Activated naive CD4-positive, alpha-beta T cell (primary cell): ENCODE measurements at places on chromosomes 11 and 22.

GRCh38 chr11:103940551-103940950, 95.9 kb upstream of the DDI1 start:
- no peak for DNase-seq

DNA sequence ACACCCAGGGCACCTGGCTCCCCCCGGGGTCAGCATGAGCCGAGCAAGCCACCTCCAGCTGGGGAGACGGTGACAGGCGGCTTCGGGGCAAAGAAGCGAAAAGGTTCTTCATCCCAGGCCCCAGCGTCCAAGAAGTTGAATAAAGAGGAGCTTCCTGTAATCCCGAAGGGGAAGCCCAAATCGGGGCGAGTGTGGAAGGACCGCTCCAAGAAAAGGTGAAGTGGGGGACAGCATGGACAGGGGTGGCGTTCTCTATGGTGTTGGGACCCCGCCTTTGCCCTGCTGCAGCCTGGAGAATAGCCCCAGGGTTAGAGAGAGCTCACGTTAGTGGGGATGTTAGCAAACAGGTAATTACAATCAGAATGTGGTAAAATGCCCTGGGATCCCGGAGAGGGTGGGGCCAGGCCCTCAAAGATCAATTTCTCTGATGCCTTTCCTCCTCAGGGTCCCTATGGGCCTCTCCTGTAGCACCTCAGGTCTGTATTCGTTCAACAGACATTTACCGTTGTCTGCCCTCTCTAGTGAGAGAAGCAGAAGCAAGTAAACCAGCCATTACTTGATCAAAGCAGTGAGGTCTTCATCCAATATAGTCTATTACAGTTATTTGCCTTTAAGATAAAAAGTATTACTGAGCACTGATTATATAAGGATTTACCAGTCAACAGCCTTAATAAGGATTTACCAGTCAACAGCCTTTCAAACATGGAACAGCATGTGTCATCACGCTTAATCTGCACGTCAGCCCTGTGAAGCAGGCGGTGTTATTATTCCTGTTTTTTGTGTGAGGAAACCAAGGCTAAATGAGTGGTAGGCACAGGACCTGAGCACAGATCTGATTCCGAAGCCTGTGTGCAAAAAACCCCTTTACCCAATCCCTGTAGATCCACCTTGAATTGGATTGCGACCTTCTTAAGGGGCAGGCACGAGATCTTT, 1.0 kb downstream of the CCDC86 start:
- DNase-seq = no peak

GRCh38 chr11:114914231-114915005, 236.1 kb downstream of the NXPE2 start:
- DNase-seq = no peak

DNA sequence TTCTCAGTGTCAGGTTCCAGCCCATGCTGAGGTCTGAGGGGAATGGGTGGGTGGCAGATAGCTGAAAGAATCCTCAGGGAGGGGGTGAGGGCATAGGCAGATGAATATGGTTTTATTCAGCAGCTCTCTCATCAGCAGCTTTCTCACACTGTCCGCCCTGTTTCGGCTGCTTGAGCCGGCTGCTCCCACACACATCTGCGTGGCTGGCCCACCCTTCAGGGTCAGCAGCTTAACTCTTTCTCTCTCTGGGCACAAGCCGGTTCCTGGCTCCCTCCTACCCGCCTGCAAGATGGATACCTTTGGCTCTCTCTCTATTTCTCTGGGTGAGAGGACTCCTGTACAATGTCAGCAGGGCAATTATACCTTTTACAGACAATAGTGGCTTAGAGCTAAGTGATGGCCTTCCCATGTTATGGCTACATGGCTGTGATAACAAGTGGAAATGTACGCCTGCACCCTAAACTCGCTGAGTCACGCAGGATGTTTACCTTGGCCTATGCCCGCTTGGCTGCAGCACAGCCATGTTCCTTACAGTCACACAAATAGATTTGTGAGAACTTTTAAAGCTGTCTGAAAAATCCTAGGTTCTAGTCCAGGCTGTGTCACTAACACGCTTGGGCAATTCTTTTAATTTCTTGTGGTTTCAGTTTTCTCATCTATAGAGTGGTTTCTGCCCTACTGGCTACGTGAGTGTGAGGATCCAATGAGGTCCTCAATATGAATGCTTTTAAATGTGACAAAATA, 4.1 kb downstream of the MMP20 start:
- DNase-seq = no peak

DNA sequence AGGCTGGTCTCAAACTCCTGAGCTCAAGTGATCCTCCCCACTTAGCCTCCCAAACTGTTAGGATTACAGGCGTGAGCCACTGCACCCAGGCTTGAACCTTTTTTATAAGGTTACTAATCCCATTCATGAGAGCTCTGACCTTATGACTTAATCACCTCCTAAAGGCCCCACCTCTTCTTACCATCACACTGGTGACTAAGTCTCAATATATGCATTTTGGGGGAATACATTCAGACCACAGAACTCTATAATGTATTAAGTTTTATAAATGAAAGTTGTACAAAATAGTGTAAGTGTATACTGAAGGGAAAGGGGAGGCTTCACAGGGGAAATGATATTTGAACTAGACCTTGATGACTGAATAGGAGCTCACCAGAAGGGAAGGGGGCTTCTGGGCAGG, 28.4 kb upstream of the RBFOX2 start:
- no peak for DNase-seq

- no peak for DNase-seq
These were observed 31.5 kb downstream of the SHISA8 start for GRCh38 chr22:41883400-41883799.

DNA sequence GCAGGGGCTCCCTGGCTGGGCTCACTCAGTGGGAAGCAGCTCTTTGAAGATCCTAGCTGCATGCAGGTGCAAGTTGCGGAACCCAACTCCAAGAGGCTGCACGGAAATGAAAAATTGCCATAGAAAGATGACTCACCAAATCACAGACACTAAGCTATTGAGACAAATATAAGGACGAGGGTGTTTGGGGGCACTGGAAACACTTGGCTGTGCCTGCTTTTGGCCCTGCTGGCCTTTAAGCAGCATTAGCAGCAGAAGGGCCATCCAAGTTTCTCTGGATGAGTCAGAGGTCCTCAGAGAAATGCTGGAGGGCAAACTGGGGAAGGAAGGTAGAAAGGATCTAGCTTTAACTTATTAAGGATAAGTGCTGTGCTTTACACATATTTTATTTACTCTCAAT, 282.3 kb downstream of the KIRREL3 start:
- no peak for DNase-seq

DNA sequence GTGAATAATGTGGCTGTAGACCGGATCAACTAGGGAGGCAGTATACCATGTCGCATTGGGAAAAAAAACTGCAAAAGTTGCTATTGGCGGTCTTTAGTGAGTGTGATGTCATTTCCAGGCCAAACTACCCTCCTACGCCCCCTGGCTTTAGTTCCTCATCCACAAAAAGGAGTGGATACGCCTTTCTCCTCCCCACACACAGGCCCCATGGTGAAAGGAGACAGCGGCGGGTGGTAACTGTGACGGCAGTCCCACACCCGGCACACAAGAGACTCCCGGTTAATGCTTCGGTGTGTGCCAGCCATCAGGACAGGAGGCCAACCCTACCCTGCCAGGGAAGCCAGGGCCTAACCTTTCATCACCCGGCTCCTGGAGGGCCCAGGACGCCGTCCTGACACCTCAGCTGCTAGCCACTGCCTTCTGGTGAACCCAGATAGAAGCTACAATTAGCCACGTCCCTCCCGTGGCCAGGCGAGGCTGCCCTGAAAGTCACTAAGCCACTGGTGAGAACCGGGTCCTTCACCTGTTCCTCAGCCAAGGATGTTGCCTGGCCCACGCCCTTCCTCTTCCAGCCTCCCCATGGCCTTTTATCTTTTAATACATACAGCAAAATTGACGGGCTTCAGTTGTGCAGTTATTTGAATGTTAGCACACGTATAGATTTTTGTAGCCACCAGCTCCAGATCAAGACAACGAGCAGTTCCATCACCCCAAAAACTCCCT, 10.8 kb downstream of the TP53I11 start:
- DNase-seq = no peak

- no peak for DNase-seq
These were observed 200.2 kb downstream of the BRD1 start for GRCh38 chr22:49627217-49628181.

DNA sequence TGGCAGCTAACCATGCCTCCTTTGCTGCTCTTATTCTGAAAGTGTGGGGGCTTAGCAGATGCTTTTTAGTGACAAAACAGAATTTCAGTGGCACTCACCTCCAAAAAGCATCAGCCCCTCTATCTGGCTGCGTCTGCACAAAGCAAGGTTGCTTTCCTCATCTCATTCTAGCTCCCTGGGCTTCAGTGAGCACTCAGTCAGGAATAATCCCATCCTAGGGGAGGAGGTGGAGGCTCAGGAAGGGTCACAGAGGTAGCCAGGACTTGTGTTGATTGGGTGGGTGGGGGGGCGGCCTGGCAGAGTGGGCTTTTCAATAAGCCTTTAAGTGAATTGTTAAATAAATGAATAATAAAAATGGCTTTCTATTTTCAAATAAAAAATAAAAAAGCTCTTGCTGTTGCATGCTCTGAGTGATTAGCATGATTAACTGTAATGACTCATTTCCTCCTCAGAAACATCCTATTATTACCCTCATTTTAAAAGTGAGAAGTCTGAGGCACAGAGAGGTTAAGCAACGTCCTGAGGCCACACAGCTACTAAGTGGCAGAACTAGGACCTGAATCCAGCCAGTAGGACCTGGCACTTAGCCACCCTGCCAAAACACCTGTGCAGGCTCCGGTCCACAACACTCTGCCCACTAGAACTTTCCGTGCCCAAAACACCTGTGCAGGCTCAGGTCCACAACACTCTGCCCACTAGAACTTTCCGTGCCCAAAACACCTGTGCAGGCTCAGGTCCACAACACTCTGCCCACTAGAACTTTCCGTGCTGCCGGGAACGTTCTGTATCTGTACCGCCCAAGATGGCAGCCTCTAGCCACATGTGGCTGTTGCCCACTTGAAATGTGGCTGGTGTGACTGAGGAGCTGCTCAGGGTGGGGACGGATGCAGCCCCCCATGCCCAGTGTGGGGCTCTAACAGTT, 5.5 kb downstream of the B3GAT1 start:
- DNase-seq = no peak

DNA sequence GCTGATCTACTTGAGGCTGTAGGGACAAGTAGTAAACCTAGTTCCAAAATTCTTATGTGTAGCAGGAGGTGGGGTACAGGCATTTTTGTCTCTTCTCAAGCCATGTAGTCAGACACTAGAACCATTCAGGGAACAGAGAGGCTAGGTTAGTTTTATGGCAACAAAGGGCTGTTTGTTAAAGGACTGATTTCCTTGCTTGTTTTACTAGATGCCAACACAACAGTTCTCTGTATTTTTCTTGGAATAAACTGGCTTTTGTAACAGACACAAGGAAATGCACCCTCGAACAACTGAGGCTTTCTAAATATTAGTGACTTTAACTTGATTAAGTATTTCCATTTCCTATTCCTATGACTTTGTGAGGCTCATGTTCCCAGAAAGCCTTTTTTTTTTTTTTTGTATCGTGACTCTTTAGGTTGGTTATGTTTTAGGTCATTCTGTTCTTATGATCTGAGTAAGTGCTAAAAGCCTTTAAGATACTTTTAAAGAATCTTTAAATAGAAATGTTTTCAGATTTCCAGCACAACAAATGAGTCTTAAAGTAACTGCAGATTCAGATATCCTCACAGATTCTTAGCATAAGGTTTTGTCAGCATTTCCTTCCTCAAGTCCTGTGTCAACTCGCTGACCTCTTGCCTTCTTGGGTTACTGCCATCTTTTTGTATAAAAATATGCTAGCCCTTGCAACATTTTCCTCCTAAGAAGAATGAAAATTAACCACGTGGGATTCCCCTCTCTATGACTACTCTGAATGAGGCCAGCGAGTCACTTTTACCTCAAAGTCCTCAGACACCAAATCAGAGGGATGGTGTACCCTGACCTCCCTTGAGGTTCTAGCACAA, 92.5 kb downstream of the CCDC83 start:
- DNase-seq = no peak

DNA sequence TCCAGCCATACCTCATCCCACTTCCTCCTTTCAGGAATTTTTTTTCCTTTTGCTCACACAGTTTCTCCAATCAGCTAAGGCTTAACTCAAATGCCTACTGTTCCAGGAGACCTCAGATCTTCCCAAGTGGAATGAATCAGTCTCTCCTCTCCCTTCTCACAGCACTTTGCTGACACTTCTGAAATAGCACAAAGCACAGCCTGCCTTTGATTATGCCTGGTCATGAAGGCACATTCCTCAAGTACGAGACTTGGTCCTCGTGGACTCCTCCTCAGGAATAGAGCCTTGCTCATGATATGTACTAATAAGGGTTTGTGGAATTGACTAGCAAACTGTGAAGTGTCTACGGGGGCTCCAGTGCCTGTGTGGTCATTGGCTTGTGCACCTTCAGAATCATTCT, 176.7 kb upstream of the TENM4 start:
- DNase-seq = no peak

DNA sequence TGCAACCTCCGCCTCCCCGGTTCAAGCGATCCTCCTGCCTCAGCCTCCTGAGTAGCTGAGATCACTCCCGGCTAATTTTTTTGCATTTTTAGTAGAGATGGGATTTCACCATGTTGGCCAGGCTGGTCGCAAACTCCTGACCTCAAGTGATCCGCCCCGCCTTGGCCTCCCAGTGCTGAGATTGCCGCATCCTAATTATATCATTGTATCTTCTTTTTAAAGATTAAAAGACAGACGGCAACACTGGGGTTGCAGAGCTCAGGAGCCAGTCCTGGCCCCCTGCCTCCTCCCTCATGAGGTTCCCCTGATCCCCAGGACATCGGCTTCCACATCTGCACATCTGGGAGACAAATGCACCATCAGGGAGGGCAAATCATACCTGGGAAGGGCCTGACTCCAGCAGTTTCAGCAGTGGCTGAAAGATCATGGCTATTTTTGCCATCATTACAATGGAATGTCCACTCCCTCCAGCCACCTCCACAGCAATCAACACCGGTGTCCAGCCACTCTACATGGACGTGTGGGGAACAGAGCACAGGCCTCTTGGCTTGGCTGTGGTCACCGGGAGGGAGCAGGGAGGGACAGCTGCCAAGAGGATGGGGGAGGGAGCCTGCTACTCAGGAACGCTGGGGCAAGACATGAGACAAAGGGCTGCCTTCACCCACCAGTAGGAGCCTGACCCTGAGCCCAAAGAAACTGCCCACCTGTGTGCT, 9.2 kb upstream of the CELSR1 start:
- DNase-seq = no peak
